ENCODE measurements at places on chromosomes 4 and X.

DNA sequence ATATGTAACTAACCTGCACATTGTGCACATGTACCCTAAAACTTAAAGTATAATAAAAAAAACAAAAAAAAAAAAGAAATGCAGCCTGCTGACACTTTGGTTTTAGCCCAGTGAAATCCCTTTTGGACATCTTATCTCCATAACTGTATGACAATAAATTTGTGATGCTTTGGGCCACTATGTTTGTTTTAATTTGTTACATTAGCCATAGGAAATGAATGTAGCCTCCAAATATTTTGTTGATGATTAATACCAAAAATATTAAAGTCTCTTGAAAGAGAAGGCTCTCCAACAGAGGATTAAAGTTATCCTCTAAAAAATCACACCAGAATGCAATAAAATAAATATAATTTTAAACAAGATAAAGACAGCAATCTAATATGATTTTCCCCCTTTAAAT, 852.7 kb upstream of the SLIT2 start:
- DNase-seq = no peak

GRCh38 chr4:88661739-88662138, 35.9 kb downstream of the NAP1L5 start:
- no peak for DNase-seq

GRCh38 chrX:145190801-145191389, 56.4 kb upstream of the SPANXN1 start:
- DNase-seq = no peak

GRCh38 chr4:95672811-95673210, 124.0 kb upstream of the UNC5C start:
- DNase-seq = no peak

DNA sequence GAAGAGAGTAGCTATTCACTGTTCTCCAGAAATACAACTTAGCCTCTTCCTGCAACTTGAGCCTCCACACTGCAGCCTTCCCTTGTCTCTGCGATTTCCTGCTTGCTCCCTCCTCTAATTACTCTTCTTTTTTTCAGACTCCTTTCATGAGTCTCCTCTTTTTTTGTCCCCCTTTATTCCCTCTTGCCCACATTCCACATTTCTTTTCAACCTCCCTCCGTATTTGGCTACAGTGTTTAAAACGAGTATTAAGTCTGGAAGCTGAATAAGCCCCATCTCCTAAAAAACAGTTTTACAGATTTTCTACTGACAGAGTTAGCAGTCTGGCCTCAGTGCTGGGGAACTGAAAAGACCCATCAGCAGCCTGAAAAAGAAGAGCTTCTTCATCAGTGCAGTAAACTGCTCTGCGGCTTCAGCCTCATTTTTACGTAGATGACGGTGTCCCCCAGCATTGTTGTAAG, 141.5 kb downstream of the TENM3 start:
- no peak for DNase-seq

DNA sequence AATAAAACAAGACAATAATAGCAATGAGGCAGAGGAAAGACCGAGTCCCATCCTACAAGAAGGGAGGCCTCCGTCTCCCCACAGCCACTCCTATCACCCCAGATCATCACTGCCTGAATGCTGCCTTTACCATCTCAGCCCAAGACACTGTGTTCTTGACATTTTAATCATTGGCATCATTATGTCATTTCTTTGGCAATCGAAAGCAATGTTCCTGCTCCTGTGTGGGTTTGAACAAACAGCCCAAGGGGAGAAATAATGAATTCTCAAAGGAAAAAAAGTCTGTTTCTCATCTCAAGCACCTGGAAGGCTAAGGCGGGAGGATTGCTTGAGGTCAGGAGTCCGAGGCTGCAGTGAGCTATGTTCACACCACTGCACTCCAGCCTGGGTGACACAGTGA, 73.0 kb upstream of the ACSL1 start:
- DNase-seq = no peak

- DNase-seq = no peak
Observed at GRCh38 chr4:102608190-102608589, 107.0 kb downstream of the NFKB1 start.

- no peak for DNase-seq
Observed at GRCh38 chr4:39037941-39038340, 5.7 kb upstream of the TMEM156 start.

DNA sequence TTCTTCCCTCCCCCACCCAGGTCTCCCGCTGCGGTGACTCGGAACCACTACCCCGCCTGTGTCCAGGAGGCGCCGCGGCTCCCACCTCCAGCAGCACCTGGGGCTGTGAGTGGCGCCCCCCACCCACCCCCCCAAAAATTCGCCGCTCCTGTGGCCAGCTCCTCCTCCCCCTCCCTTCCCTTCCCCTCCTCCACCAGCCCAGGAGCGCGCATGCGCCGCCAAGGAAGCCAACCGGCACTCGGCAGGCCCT, 278 bp downstream of the CLOCK start:
- DNase-seq = no peak

DNA sequence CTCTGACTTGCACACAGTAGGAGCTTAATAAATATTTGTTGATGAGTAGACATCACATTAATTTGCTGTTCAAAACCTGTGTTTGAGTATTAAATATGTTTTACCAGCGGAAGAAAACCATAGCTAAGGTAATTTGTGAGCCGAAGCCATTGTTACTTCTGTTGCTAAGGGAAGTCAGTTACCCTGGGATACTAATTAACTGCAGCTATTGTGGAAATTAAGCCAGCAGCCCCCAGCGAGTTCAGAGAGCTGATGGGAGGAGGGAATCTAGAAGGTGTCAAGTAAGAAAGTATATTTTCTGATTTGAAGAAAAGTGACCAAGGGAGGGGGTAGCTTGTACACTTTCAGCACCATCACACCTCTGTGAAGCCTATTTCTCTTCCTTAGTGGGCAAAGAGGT, 76.7 kb upstream of the IGSF1 start:
- DNase-seq = no peak

GRCh38 chr4:149630064-149630463, 185.6 kb downstream of the IQCM start:
- DNase-seq = no peak

GRCh38 chr4:139525414-139525813, 30.6 kb downstream of the SETD7 start:
- DNase-seq = no peak

DNA sequence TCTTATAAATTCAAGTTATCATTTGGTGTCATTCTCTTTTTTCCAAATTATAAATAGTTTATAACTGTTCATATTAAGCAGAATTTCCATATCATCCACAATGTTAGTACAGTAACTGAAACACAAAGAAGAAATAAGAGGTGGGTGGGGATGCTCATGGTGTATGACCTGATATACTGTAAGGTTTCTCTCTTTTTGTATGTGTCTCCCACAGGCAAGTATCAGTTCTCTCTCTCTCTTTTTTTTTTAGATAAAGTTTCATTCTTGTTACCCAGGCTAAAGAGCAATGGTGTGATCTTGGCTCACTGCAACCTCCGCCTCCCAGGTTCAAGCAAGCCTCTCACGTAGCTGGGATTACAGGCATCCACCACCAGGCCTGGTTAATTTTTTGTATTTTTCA, 43.7 kb upstream of the UGT2A3 start:
- DNase-seq = no peak

- no peak for DNase-seq
Observed at GRCh38 chr4:58776627-58777026, 1666.4 kb upstream of the IGFBP7 start.

- DNase-seq = no peak
Observed at GRCh38 chr4:3489451-3489962, 26.4 kb downstream of the DOK7 start.

DNA sequence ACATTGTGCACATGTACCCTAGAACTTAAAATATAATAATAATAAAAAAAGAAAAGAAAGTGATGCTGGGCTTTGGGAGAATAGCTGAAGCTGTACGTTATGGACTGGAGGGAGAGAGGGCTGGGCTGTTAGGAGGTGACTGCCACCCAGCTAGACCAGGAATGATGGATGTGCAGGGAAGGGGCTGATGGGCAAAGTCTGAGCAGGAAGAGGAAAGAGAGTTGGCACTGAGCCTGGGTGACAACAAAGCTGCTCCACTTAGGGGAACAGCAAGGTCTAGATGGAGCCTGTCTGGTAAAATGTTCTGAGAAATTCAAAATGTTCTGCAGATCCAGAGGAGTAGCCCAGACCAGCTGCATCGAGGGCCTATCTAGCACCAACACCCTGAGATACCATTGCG, 32.3 kb downstream of the MED28 start:
- DNase-seq = no peak

- DNase-seq = no peak
Observed at GRCh38 chr4:1122505-1122904, 9.1 kb upstream of the RNF212 start.

DNA sequence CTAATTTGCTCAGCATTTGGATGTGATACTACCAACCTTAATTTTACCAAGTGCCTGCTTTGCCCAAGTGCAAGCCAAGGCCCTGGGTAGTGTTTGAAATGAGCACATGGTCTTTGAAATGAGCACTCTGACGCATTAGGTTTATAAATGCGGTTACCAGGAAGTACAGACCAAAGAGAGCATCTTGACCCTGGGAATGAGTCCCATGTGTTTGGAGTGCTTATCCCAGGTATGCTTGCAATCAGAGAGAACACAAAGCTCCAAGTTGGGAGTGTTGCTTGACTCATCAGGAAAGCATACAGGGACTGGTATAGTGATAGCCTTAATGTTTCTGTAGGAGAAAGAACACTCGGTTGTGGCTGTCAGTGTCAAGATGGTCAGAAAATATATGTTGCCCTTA, 203.6 kb upstream of the MAMLD1 start:
- no peak for DNase-seq

DNA sequence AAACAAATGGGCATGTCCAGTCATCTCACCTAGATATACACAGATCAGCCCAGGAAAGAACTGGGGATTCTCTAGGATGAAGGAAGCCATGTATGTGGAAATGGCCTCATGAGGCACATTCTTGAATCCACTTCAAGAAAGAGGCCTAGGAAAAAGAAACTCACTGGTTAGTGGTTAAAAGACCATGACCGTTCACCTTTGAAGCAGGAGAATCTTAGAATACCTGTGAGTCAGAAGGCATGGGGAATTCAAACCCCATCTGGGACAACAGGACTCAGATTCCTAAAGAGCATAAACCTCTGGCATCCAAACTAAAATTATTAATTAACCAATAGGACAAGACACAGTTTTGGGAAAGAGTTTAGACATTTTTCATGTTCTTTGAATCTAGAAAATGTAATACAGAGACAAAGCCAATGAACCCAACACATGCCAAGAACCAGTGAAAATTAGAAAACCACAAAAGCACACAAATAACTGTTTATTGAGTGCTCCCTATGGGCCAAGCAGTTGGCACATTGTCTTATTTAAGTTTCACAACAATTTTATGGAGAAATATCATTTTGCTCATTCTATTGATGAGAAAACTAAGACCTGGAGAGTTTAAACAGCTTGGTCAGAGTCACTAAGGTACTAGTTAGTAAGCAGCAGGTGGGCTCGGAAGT, 97.5 kb downstream of the NPNT start:
- DNase-seq = no peak

Measured in activated T-cell treated with anti-CD3 and anti-CD28 coated beads, Interleukin-2, amount 50 U/mL, for 1 hour (primary cell).